ENCODE measurements at places on chromosomes 13 and 19.

DNA sequence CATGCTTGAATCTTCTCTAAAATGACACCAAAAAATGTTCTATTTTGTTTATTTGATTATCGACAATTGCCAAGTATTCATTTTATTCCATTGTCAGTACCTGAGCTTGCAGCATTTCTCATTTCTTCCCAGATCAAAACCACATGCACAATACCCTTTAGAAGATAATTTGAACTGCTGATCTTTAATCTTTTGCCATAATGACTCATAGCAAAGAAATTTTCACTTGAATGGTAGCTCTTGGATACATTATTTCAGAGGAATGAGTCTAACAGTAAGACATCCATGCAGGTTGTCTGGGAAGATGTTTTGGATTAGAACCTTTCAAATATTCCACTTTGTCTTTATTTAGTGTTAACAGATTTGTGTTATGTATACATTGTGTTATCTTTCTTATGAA lies 42.0 kb upstream of the RXFP2 start:
- no peak for DNase-seq

DNA sequence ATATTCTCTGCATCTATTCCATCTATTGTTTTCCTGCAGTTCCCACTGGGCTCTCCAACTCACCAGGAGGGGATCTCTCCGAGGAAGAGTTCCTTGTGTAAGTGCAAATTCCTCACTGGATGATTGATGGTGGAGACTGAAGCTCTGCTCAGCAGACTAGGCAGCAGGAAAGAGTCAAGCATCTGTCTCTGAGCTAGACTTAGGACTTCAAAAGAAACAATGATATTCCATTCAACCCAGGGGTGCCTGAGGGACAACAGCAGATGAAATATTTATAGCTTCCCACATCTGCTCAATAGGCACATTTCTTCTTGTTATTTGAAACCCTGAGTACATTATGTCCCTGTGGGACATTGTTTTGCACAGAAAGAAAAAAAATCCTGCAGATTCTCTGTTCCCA lies at the start of the genes OR7A5 and OR7C1:
TSS of gene OR7A5 (minus strand) at position 175 of the 400 bp plus-strand sequence. CDS start 6,944 bp downstream, outside the sequence.
TSS of gene OR7C1 (minus strand) at position 175 of the 400 bp plus-strand sequence. CDS start 35,049 bp downstream, outside the sequence.
- no peak for DNase-seq

DNA sequence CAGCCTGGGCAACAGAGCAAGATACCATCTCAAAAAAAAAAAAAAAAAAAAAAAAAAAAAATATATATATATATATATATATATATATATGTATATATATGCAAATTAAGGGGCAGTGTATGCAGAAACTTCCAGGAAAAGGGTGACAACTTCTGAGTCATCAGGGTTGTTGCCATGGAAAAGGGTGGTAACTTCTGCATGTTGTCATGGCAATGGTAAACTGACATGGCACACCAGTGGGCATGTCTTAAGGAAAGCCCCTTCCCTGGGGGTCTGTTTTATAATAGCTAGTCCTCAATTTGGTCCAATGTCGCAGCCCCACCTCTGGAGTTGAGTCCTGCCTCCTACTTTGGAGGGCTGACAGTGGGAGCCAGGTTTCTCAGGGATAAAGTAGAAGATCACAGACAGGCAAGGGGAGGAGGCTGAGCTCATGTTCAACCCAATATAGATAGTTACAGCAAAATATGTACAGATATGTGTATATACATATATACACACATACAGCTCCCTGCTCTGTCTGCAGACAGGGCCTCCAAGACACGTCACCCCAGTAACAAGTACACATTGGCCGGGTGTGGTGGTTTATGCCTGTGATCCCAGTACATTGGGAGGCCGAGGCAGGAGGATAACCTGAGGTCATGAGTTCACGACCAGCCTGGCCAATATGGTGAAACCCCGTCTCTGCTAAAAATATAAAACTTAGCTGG lies 7.2 kb upstream of the FCHO1 start:
- peak; percentile 41 for DNase-seq

DNA sequence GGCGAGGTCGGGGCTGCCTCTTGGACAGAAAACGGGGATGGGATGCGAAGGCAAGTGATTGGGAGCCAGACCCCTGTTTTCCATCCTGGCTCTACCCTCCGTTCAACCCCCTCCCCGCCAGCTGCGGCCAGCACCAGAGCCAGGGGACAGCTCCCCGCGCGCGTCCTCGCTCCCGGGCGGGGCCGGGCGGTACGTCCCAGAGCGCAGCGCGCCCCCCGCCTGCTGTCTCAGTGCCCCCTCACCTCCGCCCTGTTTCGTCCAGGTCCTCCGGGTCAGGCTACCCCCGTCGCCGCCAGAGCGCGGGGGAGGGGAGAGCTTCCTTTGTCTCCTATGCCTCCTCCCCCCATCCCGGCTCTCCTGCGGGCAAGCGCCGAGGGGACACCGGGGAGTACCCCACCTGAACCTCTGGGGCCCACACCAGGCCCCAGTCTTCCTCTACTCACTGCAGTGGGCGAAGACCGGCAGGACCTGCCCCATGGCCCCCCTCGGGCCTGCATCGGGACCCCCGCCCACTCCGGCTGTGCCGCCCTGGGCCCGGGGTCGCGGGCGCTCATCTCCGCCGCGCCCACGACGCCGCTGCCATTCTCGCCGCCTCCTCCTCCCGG lies 396 bp downstream of the RTN2 start:
- peak; percentile 47 for DNase-seq

DNA sequence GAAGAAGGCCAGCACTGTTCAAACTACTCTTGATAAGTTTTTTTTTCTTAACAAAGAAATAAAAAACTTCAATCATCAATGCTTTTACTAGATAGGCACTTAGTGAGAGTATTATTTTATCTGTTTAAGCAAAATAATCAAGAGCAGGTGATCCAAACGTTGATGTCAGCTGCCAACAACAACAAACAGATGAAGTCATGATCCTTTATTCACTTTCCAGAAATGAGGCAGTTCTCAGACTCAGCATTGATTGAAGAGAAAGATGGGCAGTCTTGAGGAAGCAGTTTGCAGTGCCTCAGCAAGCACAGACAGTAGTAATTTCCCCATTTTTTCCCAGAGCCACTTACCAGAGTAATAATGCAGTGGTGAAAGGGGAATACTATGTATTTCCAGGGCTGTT lies 38.4 kb upstream of the CSNK1A1L start:
- no peak for DNase-seq

GRCh38 chr19:14394167-14394566 lies 12.9 kb downstream of the ADGRE5 start:
- DNase-seq, result no peak

DNA sequence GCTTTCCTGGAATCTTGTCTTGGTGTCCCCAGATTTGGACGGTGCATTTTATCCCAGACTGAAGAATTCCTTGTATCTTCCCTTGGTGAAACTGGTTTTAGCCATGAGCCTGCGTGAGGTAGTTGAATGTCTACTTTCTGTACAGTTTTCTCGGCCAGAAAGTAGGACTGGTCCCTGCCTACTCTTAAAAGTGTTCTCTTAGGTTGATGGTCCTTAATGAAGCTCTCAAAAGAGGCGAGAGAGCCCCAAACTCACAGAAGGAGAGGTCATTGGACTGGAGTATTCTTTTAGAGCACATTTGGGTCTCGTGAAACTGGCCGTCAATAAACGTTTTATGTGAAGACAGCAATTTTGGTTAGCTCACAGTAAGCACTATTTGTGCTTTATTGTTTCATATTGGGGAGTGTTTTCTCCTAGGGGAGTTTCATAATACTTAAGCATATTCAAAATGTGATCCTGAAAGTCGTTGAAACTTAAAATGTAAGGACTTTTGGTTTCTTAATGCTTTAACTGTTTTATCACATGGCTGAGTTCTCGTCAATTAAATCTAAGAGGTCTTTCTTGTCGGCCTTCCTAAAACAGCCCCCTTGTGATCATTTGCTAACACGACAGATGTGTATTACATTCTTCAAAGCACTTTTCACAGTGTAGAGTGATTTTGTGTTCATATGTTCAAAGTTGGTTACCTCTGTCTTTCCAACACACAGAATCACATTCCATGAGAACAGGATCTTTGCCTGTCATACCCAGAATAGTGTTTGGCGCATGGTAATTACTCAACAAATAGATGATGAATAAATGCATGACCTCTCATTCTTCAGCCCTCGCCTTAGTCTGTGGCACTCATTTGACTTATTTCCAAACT lies 889 bp downstream of the GTF2F2 start:
- peak; percentile 17 for DNase-seq

- no peak for DNase-seq
Measured at GRCh38 chr13:29991343-29991742, 140.9 kb upstream of the UBL3 start.

- no peak for DNase-seq
Measured at GRCh38 chr19:56759531-56759930, 81.0 kb downstream of the PEG3 start.

DNA sequence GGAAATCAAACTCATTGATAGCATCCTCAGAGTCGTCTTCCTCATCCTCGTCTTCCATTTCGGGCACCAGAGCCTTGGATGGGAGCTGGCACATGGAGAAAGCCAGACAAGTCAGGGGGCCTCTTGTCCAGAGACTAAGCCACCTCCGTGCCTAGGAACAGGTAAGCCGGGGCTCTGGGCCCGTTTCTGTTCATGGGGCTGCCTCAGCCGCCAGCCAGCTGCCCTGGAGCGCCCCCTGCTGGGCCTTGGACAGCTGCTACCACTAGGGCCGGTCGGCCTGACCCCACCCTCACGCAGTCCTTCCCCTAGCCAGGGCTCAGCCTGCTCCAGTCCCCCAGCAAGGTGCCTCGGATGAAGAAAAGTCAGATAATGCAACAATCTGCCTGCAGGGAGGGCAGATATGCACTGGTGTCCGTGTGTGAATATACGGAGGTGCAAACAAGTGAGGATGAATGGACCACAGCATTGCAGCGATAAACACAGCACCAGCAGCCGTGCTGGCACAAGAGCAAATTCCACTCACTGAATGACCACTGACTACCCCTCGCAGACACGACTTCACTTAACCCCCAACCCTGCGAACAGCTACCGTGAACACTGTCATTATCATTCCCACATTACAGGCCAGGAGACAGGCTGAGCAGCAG lies 11.9 kb upstream of the PRKD2 start:
- peak; percentile 83 for DNase-seq

- no peak for DNase-seq
Measured at GRCh38 chr13:74438901-74439300, 304.7 kb upstream of the KLF12 start.

- DNase-seq, result no peak
Measured at GRCh38 chr13:59016250-59016649, 1147.5 kb downstream of the DIAPH3 start.

GRCh38 chr19:16581971-16582343 lies 9.7 kb upstream of the SLC35E1 start:
- DNase-seq, result no peak

DNA sequence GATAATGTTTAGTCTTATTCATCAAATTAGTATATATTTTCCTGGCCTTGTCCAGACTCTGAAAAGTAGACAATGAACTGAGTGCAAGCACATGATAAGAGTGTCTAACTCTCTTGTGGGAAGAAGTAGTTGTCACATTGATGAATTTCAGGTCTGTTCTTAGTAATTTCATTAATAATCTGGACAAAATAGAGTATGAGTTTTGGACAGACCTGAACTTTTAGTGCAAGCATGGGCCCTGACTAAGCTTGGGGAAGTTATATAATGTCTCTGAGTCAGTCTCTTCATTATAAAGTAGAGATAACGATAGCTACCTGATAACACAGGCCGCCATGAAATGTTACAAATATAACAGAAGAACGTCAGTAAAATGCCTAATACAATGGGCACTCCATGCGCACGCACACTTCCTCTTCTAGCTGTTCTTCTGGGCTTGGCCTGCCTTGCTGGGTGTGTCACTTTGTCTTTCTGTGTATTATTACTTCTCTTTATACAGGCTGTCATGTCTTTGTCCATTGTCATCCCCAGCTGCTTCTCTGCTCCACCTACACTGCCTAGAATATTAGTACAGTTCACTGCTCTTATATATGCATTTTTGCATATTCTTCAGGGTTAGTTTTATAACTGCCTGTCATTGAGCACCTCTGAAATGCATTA lies 129.1 kb upstream of the HTR2A start:
- no peak for DNase-seq
